ENCODE measurements at places on chromosomes 4 and X.

- no peak for DNase-seq
These were observed 56.2 kb downstream of the ADRA2C start for GRCh38 chr4:3822230-3822947.

DNA sequence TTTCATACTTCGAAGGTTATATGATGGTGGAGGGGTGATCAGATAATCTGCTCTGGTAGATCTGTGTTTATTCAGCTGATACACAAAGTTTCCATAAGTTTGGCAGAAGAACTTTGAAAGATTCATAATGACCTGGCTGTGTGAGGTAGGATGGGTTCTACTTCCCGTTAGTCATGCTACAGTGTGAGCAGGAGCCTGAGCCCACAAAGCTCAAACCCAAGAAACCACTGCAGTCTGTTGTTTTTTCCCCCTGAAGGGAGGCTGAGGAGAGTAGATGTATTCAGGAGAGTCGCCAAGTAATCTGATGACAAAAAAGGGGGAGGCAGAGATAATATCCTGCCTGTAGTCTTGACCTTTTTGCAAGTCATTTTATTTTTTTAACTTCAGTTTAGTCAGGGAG lies 52.8 kb upstream of the PPP3CA start:
- no peak for DNase-seq

GRCh38 chrX:83535417-83536196 lies 27.5 kb downstream of the POU3F4 start:
- DNase-seq: no peak

- no peak for DNase-seq
These were observed 446.9 kb downstream of the GRXCR1 start for GRCh38 chr4:43339435-43339834.
